RPMI8226 (cell line): ENCODE measurements at places on chromosomes 6 and 20.

DNA sequence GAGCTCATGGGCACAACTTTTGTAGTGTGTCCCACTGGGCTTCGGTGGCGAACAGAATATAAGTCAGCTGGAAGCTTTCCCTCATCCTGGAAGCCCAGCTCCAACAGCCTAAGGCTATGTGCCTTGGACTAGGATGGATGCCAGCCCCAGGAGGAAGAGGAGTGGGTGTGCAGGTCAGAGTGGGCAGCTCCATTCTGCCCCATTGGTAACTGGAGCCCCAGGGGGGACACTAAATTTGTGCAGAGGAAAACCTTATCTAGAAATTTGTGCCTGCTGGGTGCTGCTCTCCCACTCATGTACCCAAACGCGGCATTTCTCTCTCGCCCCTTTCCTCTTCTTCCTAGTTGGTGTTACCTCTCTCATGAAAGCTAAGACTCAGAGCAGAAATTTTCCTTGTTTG, 253.9 kb upstream of the MAN1A1 start:
- no peak for DNase-seq

- no peak for DNase-seq
Observed at GRCh38 chr20:47682028-47682783, 103.1 kb downstream of the SULF2 start.

GRCh38 chr20:52410182-52410647, 218.6 kb upstream of the ZFP64 start:
- no peak for DNase-seq

- no peak for DNase-seq
Observed at GRCh38 chr6:87146363-87146762, 9.0 kb upstream of the ZNF292 start.

GRCh38 chr6:167907837-167908681, 81.3 kb downstream of the AFDN start:
- DNase-seq = peak; percentile 31

- peak; percentile 36 for DNase-seq
Observed at GRCh38 chr20:46945465-46945864, 50.8 kb downstream of the EYA2 start.
